ENCODE measurements at places on chromosomes 5 and 9.

DNA sequence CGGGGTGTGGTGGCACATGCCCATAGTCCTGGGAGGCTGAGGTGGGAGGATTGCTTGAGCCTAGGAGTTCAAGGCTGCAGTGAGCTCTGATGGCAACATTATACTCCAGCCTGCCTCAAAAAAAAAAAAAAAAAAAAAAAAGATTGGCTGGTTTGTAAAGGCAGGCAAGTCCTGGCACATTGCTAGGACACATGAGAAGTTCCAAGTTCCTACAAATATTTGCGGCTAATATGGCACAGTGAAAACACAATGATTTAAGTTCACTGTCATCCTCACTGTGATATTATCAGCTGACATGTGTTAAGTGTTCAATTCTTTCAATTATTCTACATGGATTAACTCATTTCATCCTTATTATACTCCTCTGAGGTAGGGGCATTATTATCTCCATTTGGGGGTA, 20.1 kb downstream of the TMEM268 start:
- DNase-seq, result no peak

DNA sequence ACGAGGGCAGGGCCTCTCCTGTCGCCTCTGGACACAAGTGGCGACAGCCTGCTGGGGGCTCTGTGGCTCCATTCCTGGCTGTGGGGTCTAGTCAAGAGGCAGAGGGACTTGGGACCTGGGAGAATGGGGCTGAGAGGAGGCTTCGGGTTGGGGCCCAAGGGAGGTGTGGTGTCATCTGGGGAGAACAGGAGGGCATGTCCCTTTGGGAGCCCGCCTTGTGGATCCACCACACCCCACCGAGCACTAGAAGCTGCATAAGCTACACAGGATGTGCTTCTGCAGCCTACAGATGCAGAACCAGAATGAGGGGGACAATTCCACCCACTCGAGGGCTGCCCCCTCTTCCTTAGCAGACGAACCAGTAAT, 3.9 kb upstream of the MAN1B1 start:
- DNase-seq, result no peak

- no peak for DNase-seq
These were observed 96.5 kb downstream of the SMIM23 start for GRCh38 chr5:171882118-171882517.

GRCh38 chr5:150517272-150518152, 9.6 kb downstream of the NDST1 start:
- peak; percentile 97 for DNase-seq

- DNase-seq, result no peak
These were observed 297.0 kb downstream of the SLIT3 start for GRCh38 chr5:169003721-169004541.

GRCh38 chr5:20241351-20241750, 253.4 kb upstream of the CDH18 start:
- DNase-seq, result no peak

DNA sequence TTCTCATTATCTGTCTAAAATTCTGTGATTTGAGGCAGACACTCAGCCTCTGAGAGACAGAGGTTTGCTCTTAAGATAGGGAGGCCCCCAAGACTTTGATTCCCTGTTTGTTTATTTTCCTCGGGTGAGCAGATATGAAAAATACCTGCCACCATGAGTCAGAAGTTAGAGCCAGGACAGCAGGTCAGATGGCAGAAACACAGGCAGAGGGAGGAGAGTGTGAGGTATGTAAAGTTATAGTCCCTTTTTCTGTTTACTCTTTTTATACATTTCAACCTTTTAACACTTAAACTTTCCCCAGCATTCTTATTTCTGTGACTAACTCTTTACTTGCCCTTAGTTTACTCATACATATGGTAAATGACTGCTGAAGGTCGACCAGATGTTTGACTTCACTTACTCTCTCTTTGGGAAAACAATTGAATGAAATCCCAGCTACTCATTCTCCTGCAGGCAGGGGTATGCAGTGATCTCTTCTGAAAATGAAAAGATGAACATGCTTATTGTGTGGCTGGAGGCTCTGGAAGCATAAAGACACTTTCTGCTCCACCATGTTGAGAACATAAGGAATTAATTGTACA, 383.8 kb downstream of the NTRK2 start:
- DNase-seq, result no peak

DNA sequence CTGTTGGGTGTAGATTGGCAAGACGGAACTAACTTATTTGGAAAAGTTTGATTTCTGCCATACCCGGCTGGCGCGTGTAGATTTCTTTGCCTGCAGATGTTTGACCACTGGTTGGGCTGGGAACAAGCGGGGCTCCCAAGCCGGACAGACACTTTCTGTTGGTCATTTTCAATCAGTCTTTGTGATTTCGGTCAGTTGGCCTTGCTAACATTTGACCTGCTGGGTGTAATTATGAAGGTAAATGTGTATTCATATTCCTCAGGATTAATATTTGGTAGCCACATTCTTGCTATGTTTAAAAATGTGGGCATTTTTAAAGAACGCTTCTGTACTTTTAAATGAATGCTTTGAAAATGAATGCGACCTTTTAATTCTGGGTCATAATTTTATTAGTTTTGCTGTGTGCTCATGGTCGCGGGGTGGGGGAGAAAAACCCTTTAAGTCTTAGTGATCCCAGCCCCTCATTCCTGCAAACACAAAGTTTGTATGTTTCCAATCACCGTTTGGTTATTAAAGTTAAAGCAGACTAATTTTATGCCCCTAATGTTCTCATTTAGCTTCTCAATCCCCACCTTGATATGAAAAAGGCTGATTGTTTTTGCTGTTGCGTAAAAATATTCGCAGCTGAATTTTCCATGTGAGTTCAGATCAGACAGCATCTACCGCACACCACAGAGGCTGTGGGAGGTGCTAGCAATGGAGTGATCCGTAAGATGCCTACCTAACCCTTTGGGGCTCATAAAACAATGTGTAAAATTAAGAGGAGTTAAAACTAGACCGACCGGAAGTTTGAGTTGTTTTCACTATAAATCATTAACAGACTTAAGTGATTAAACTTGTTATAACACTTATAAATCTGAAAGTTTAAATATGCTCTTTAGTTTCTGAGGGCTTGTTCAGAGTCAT, 1.5 kb downstream of the RASGRF2 start:
- DNase-seq, result no peak

GRCh38 chr9:19998153-19998552, 209.3 kb upstream of the SLC24A2 start:
- no peak for DNase-seq

GRCh38 chr9:33273972-33274328, 9.1 kb downstream of the CHMP5 start:
- no peak for DNase-seq

GRCh38 chr5:153543288-153543687, 52.8 kb downstream of the GRIA1 start:
- no peak for DNase-seq

- no peak for DNase-seq
These were observed 91.5 kb downstream of the GHR start for GRCh38 chr5:42514754-42515153.
